IPS DF 6.9 (cell line): ENCODE measurements at places on chromosomes 13 and 19.

- no peak overlapping the region for H3K4me3 ChIP-seq
- DNase-seq, result no peak
- no peak overlapping the region for H3K27ac ChIP-seq
- no peaks in the 10 kb centered on the region for H3K36me3 ChIP-seq
- no peaks in the 10 kb centered on the region for H3K27me3 ChIP-seq
Measured at GRCh38 chr13:103184413-103184812, 118.2 kb upstream of the SLC10A2 start.

- H3K4me3 ChIP-seq, result peak overlapping the region; percentile 51; the same call in 1 of the 2 replicates
- H3K27ac ChIP-seq, result no peak overlapping the region
- H3K36me3 ChIP-seq, result no peaks in the 10 kb centered on the region
- no peaks in the 10 kb centered on the region for H3K27me3 ChIP-seq
Measured at GRCh38 chr19:57664269-57665127, 4.2 kb upstream of the ZSCAN4 start.

DNA sequence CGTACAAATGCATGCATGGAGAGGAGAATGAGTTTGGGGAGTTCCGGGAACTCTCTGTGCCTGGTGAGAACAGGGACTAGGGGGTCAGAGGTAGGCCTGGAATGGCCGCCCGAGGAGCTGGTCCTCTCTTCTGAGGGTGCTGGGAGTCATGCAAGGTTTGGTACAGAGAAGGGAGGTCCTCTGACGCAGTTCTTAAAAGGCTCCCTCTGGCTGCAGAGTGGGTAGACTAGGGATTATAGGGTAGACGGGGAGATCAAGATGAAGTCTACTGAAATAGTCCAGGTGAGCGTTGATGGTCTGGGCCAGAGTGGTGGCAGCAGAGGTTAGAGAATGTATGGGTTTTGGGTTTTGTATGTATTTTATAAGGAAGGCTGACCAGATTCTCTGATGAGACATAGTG lies 796 bp downstream of the ZNF304 start:
- no peaks in the 10 kb centered on the region for H3K4me1 ChIP-seq
- no peaks in the 10 kb centered on the region for H3K27me3 ChIP-seq
- peak overlapping the region; percentile 87; the same call in 1 of the 2 replicates for H3K4me3 ChIP-seq
- H3K36me3 ChIP-seq, result peaks cover 17% of the 10 kb centered on the region; the same call in 1 of the 2 replicates
- DNase-seq, result no peak
- no peak overlapping the region for H3K27ac ChIP-seq

DNA sequence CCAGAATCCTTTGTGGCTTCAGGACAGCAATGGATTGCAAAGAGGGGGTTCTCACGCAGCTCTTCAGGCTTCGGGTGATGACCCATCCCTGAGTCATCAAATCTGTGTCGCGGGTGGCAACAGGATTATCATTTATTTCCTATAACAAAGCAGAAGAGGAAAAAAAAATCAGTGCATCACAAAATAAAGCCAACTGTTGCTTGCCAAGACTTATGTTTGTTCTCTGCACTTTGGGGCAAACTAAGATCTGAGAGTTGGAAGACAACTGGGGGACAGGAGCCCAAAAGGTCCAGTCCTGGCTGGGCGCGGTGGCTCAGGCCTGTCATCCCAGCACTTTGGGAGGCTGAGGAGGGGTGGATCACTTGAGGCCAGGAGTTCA lies 6.4 kb downstream of the GNA15 start:
- no peaks in the 10 kb centered on the region for H3K4me1 ChIP-seq
- H3K27ac ChIP-seq, result no peak overlapping the region
- no peak overlapping the region for H3K4me3 ChIP-seq
- DNase-seq, result no peak
- H3K36me3 ChIP-seq, result no peaks in the 10 kb centered on the region

- 0 out of 2 replicates have a peak, but pooled peaks cover 2% of the 10 kb centered on the region for H3K36me3 ChIP-seq
- peaks cover 9% of the 10 kb centered on the region; the same call in 1 of the 2 replicates for H3K4me1 ChIP-seq
- DNase-seq, result no peak
- no peaks in the 10 kb centered on the region for H3K27me3 ChIP-seq
Measured at GRCh38 chr19:4061683-4062418, 4.8 kb downstream of the ZBTB7A start.
